ENCODE measurements at places on chromosomes 4 and X. TPM values are rescaled to one million over a fixed set of nuclear protein-coding genes. Genes with fewer than 3 reads are reported as not detected.

NPNT gene
- total RNA-seq: 7.3 TPM

CXorf49 gene
- total RNA-seq: 80.7 TPM

MAGEA12 gene
- total RNA-seq: not detected

MTTP gene
- total RNA-seq: 0.07 TPM

LANCL3 gene
- 0.13 TPM for total RNA-seq

MTNR1A gene
- total RNA-seq: not detected

RASSF6 gene
- total RNA-seq: 7.0 TPM

MAGEC2 gene
- not detected for total RNA-seq

RIPPLY1 gene
- not detected for total RNA-seq

TMEM150C gene
- total RNA-seq: 5.3 TPM

RBM46 gene
- 0.04 TPM for total RNA-seq

CHST7 gene
- total RNA-seq: 5.2 TPM

BEX5 gene
- 7.2 TPM for total RNA-seq

Data from kidney epithelial cell (primary cell).